Stimulated activated CD8-positive, alpha-beta memory T cell treated with anti-CD3 and anti-CD28 coated beads, Interleukin-7, amount 100 ng/mL, for 48 hours (primary cell): ENCODE measurements at places on chromosomes 16 and 17.

DNA sequence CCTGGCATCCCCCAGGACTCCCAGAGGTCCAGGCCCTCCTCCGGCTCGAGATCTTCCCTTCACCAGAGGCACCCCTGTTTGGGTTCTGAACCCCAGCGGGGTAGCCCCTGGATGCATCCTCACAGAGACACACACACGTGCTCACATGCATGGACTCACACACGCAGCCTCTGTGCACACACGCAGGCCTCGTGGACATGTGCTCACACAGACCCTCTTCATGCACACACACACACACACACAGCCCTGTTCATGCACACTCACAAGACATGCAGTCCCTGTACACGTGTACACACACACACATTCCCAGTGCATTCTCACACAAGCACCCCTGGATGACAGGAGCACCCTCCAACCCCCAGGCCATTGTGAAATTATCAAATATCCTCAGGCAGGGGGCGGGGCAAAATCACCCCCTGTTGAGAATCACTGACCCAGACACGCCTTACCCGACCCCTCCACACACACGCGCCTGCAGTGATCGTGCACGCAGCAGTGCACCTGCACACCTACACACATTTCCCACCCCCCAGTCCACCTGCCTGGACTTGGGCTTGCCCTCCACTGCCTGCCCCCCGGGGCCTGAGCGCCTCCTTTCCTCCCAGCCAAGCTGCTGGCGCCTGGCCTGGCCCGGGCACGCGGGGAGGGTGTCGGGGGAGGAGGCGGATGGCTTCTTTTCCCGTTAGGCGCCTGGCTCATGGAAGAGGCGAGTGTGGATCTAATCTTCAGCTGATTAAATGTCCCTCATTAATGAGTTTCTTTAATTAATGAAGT lies 62.6 kb downstream of the ENGASE start:
- no peak for DNase-seq

DNA sequence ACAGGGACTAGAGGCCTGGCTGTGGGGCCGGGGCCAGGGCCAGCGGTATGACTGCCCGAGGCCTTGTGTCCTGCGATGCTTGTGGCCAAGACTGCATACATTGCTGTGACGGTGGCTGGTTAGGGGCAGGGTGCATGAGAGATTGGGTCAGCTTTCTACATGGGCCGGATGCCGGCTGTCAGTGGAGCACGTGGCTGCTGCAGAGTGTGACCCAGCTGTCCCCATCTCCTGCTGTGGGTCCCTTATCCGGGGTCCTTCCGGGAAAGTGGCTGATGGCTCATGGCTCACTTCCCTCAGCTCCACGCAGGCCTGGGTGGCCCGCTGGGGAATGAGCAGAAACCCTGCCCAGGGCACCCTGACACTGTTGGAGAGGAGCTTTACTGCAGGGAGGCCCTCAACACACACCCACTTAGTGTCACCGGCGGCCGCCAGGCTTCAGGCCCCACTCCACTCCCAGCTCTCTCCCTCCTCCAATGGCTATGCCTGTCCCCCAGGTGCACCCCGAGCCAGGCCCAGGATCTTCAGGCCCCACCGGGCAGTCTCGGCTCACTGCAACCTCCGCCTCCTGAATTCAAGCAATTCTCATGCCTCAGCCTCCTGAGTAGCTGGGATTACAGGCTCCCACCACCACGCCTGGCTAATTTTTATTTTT lies 808 bp upstream of the RGS11 start:
- no peak for DNase-seq

DNA sequence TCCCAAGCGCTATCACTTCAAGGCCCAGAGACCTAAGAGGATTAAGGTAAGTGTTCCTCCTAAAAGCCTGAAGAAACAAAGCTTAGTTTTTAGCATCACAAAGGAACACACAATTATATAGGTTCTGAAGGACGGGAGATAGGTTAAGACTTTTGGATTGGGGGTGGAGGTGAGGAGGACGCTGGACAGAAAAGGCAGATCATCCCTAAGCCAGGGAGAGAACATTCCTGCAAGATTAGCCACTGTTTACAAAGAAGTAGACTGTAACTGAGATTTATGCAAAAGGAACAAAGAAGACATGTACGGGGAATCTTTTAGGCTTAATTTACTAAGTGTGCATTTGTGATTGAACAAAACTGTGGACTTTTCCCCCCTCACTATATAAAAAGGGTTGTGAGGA lies 184.1 kb upstream of the IRX5 start:
- no peak for DNase-seq

GRCh38 chr17:61168506-61168905 lies 231.1 kb upstream of the TBX2 start:
- DNase-seq, result no peak

DNA sequence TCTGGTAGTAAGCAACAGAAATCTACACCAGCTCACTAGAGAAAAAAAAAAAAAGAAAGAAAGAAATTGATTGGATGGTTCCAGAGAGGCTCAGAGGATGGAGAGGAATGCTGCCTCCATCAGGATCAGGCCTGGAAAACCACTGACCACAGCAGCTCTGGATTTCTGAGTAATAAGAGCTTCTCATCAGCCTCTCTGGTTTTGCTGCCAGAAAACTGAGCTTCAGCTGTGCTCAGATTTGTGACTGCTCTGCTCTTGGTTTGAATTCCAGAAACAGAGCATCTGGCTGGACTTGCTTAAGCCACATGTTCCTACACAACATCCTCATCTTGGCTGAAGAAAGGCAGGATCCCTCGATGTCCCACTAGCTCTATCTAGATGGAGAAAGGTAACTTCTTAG lies 25.9 kb downstream of the IRX6 start:
- DNase-seq, result no peak

DNA sequence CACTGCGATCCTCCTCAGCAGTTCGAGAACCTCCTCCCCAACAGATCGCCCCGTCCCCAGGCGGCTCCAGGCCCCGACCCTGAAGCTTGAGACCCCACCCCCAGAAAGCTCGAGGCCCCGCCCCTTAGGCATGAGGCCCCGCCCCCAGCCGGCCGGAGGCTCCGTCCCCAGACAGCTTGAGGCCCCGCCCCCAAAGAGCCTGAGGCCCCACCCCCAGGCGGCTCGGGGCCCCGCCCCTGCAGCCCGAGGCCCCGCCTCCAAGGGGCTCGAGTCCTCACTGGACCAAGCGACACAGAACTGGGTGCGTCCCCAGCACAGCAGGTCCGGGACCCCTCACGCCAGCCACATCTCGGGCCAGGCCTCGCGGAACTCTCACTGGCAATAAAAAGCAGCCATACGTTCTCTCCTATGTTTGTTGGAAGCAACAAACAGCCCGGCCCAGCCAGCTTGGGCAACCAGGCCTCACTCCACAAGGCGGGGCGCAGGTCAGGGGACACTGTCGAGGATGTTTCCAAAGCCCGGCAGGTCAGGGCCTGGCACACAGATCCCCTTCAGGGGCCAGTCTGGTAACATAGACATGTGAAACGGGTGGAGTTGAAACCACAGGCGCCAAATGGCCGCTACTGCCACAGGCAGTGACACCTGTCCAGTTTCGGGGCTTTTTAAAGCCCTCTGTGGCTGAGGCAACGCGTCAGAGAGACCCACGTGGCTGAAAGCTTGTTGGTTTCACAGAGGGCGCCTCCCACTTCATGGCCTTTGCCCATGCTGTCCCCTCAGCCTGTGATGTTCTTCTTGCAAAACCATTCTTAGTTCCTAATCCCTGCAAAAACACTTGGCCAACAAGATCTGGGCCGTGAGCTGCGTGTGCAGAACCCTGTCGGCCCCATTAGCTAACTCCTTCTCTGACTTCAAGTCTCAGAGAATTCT lies 224.2 kb downstream of the PARN start:
- no peak for DNase-seq

GRCh38 chr17:47335101-47335936 lies 11.6 kb downstream of the EFCAB13 start:
- DNase-seq, result no peak

DNA sequence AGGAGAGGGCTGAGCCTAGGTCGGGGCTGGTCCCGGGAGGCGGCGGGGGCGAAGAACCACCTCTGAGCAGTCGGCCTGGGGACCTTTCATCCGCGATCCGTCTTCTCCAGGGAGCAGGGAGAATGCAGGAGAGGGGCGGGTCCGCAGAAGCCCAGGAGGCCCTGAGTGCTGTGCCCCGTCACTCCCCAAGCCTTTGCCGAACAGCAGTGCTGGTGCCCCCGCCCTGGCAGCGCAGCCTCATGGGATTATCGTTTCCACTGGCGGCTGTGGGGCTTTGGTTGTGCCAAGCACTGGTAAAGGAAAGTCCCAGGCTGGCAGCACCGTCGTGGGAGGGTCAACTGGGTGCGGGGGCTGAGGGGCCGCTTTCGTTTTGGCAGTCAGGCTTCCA lies 631 bp downstream of the TBL3 start:
- DNase-seq, result no peak

- DNase-seq, result no peak
These were observed 35.4 kb downstream of the WNT3 start for GRCh38 chr17:46783031-46783593.

DNA sequence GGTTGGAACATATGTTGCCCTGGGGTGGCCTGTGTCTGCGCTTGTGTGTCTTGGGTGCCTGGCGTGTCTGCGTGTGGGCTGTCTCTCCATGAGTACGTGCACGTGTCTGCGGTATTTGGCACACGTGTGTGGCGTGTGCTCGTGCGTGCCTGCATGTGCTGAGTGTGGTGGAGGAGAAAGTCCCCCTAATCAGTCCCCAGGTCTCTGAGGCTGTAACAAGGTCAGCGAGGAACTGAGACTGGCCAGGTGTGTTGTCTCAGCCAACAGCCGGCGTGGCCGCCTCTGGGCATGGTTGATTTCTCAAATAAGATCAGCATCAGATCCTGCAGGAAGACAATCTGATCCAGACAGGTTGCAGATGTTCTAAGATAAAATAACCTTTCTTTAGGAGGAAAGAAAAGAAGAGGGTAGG lies 3.5 kb upstream of the CPNE7 start:
- no peak for DNase-seq

DNA sequence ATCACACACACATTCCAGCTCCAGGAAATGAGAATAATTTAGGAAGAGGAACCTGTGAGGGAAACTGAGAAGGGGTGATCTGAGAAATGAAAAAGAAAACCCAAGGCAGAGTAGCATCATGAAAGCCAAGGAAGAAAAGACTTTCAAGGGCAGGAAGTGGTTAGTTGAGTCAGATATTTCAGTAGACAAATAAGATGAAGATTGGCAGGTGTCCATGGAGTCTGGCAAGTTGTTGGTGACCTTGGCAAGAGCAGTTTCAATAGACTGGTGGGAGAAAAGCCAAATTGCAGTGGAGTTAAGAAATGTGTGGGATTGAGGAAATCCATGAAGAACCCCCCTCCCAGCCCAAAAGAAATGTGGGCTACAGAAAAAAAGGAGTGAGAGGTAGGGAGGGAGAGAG lies 10.7 kb downstream of the GNAO1 start:
- DNase-seq, result no peak

DNA sequence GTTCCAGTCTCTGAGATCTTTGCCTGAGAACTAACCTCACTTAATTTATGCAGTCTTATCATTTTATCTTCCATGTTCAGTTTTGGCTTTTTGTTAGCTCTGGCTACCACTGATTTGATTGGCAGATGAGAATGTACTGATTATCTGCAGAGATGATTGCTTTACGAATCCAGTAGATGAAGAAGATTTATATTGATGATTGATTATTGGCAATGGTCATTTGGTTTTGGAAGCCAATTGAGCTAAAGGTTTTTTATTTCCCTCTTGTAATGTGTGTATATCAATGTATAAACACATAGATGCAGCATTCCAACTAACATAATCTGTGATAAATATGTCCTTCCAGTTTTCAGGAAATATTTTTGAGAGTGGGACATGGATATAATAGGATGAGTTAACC lies 763.6 kb downstream of the CDH11 start:
- DNase-seq, result no peak

DNA sequence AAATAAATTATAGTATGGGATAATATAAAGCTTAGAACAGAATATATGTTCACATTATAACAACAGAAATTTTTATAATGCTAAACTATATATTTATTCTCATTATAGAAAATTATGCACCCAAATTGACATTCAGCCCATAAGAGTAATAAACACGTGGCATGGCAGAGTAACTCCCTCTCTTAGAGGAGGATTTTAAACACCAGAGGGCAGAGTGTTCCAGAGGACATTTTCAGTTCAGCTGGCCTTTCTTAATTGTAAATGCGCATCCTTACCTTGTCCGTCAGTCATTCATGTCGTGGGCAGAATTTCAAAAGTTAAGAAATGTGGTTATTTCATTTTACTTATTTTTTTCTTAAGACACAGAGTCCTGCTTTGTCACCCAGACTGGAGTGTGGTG lies 147.1 kb downstream of the TANC2 start:
- no peak for DNase-seq

DNA sequence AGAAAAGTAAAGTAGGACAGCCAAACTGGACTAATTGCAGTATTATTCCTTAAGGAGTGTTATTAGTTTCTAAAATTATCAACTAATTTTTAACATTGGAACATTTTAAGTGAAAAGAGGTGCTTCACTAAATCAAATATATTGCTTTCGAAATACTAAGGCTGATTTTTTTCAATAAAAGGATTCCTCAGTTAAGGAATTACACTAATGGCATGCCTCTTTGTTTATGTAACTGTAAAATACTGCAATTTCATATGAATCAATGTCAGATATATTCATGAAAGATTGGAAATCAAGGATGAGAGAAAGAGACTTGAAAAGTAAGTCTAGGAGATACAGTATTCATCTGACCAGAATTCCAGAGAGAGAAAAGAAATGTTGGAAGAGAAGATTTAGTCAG lies 129.8 kb downstream of the TANC2 start:
- DNase-seq, result no peak

- no peak for DNase-seq
These were observed 5.7 kb downstream of the CANT1 start for GRCh38 chr17:79003661-79004411.

DNA sequence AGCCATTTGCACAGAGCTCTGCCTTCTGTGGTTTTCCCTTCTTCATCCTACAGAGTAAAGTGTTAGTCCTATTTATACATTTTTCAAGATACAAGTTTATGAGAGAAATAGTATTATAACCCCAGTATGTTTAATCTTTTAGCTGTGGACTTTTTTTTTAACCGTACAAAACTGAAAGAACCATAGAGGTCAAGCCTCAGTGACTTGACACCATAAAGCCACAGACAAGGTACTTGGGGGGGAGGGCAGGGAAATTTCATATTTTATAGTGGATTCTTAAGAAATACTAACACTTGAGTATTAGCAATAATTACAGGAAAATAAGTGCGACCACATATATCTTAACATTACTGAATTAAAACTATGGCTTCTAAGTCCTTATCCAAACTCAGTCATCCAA lies 17.0 kb upstream of the RAB11FIP4 start:
- DNase-seq, result no peak

- DNase-seq, result peak; percentile 37
These were observed 791 bp downstream of the MCRIP2 start for GRCh38 chr16:642189-643049.

GRCh38 chr17:30278032-30278431 lies 13.7 kb downstream of the BLMH start:
- DNase-seq, result no peak

DNA sequence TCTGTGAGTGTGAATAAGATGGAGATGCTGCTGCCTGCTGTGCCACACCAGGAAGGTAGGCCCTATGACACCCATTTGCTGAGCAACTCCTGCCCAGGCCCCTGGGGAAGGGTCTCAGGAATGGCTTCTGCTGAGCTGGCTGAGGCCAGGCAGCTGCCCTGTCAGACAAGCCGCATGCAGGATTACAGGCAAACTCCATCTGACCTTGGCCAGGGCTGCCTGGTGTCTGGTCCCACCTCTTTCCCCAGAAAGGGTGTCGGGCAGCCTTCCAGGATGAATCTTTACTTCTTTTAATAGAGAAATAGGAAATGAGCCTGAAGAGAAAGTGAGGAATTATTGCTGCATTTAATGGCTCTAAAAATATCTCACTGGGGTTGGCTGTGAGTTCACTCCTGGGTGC lies 182.5 kb downstream of the IRX5 start:
- DNase-seq, result no peak
